ENCODE measurements at places on chromosomes 13 and 19.

DNA sequence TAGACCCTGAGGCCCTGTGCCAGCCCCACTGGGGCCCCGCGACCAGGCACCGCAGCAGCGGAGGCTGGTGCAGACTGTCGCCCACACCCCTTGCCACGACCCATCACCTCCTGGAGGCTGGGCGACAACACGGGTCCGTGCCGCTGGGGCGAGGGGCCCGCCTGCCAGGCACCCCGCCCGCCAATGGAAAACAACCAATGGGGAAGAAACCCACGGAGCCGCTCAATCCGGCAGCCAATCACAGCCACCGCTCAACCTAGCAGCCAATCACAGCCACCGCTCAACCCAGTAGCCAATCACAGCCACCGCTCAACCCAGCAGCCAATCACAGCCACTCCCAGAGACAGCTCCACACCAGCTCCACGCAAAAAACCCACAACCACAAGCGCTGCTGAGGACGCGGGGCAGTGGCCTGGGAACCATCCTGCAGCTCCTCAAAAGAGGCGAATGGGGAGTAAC is 29.7 kb downstream of the GPX4 start:
- DNase-seq = peak; percentile 65

DNA sequence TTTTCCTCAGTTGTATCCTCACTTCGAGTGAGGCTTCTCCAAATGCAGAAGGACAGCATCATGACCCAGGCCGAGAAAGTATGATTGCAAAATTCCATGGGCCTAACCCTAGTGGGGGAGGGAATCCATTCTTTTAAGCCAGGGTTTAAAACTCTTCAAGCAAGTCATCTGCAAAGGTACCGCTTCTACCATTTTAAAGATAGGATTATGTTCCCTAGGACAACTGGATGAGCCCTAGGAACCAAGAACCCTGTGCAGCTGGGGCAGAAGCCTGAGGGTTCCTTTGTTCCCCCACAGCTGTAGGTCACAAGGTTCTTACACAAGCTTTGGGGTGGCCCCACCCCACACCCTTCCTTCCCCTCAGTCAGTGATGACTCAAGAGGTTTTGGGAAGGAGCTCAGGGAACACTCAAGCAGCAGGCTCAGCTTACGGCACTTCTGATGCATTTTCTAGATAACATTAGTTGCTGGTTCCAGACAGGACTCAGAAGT is 13.5 kb downstream of the ARL11 start:
- DNase-seq = no peak

GRCh38 chr13:52599848-52600603 is 42.2 kb upstream of the HNRNPA1L2 start:
- DNase-seq = no peak

- no peak for DNase-seq
These were observed 157.2 kb downstream of the MYO16 start for GRCh38 chr13:108786456-108787200.

DNA sequence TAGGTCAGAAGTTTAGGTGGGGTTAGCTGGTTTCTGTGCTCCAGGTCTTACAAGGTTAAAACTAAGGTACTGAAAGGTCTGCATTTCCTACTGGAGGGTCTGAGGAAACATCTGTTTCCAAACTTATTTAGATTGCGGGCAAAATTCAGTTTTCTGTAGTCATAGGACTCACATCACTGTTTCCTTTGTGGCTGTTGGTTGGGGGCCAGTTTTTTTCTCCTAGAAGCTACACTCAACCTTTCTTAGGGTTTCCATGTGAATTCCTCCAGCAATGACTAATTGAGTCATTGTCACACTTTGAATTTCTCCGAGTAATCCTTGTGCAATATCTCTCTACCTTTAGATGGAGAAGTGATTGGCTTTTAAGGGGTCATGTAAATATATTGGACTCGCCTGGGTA is 773.4 kb upstream of the SLITRK1 start:
- no peak for DNase-seq
